BJ (cell line): ENCODE measurements at places on chromosomes 7 and 10. TPM values are rescaled to one million over a fixed set of nuclear protein-coding genes. Genes with fewer than 3 reads are reported as not detected.

The OR13A1 gene
- not detected in 2 replicates for polyA plus RNA-seq

GRCh38 chr10:97411406-97411805, 10.3 kb upstream of the RRP12 start:
- DNase-seq: no peak

DNA sequence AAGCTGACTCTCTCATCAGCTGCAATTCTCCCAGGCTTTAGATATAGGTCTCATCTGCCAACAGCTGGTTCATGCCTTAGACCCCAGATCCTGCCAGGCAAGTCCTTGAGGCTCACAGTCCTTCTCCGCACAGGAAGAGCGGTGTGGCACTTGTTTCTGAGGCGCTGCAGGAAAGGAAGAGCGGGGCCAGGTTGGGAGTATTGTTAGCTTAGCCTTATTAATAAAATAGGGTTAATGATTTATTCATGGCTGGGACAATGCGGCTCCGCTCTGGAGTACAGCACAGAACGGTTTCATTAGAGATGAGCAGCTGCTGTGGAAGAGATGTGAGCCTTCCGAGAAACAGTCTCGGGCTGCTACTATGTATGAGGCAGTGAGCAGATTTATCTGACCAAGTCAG, 78.1 kb downstream of the FZD1 start:
- no peak for DNase-seq

DNA sequence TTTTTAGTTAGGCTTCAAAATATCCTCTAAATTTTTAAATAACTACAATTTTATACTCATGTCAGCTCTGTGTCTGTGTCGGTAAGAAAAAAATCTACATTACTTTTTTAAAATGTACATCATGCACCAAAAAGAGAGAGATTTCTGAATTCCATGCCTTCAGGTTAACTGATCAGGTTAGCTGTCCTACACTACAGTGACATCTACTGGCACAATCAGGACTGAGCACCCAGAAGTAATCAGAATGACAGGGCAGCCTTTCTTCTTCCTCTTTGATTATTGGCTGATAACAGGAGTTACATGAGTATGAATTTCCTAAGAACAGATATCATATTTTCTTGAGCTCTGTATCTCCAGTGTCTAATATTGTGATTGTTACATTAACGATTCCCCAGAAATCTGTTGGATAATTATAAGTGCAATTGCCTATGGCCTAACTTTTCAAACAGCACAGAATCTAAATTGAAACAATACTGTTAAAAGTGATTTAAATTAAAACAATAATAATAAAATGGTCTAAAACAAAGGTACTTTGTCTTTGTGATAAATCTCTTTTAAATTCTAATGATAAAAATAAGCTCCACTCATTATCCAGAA, 41.8 kb upstream of the HYCC1 start:
- no peak for DNase-seq

DNA sequence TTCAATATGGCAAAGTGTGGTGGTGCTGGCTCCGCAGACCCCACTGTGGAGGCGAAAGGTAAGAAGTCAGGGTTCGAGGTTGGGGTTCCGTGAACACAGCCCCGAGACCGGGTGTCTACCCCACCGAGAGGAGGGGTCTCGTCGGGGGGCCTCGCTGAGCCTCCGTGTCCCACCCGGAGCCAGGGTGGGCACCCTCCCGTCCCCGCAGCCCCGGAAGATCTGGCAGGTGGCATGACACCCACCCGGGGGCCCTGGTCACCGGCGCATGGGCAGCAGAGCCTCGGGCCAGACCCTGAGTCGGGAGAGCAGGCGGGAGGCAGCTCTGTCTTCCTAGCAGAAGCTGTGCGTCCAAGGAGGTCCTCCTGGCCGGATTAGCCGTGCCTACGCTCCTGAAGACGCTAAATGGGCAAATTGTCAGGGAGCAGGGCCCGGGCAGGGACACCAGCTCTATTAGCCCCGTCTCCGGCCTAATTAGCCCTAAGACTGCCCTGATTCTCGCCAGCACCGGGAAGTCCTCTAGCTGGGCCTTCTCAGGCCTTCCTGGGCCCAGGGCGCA, 56.4 kb downstream of the UNCX start:
- no peak for DNase-seq
